ENCODE measurements at places on chromosomes 3 and 15.

- no peak for DNase-seq
Observed at GRCh38 chr3:185150561-185150960, 2.3 kb downstream of the C3orf70 start.

GRCh38 chr3:43094381-43094780 lies 11.5 kb downstream of the POMGNT2 start:
- no peak for DNase-seq

DNA sequence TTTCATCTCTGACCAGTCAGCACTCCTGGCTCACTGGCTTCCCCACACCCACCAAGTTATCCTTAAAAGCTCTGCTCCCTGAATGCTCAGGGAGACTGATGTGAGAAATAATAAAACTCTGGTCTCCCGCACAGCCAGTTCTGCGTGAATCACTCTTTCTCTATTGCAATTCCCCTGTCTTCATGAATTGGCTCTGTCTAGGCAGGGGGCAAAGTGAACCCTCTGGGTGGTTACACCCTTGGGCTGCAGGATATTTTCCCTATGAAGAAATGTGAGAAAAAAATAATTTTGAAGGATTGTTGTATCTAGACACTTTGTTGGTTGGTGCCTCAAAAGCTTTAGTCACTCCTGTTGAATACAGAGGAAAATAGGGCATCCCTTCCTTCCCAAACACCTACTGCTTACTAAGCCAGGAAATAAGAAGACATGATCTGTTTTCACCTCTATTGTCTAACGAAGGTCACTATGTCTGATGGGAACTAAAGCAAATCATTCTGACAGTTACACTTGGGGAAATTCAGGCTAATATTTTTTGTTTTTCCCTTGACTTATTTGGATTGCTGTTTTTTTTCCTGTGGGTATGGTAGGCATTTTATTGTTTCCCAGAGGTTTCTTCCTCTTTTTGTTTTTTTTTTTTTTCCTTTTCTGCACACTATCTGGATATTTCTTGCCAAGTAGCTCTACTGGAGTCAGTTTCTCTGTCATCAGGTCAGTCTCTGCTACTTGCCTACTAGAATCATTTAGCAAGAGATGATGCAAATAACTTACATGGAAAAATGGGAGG lies 15.3 kb upstream of the TNFSF10 start:
- no peak for DNase-seq

GRCh38 chr15:66231394-66232266 lies 21.9 kb downstream of the MEGF11 start:
- no peak for DNase-seq

DNA sequence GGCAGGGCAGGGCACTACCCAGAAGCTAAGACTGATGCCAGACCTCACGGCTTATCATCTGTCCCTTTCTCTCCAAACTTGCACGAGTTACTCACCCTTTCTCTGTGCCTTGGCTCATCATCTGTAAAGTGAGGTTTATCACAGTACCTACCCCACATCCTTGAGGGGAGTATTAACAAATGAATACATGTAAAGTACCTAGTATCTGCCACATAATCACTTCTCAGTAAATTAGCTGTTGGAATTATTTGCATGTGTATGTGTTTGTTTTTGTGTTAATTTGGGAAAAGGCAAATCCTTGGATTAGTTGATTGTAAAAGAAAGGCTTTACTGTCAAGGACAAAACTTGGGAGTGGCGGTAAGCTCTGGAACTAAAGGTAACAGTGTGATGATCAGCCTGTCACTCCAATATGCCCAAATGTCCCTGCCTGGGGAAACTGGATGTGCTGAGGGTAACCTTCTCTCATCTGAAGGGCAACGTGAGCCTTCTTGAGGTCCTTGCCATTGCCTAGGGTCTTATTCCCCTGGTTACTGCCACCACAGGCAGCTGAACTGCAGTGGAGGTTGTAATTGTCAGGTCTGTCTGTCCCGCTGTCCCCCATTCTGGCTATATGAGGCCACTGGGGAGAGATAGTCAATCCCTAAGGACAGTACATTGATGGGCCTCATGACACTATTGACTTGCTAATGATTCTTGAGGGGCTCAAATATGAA lies 269.4 kb downstream of the CLSTN2 start:
- no peak for DNase-seq

DNA sequence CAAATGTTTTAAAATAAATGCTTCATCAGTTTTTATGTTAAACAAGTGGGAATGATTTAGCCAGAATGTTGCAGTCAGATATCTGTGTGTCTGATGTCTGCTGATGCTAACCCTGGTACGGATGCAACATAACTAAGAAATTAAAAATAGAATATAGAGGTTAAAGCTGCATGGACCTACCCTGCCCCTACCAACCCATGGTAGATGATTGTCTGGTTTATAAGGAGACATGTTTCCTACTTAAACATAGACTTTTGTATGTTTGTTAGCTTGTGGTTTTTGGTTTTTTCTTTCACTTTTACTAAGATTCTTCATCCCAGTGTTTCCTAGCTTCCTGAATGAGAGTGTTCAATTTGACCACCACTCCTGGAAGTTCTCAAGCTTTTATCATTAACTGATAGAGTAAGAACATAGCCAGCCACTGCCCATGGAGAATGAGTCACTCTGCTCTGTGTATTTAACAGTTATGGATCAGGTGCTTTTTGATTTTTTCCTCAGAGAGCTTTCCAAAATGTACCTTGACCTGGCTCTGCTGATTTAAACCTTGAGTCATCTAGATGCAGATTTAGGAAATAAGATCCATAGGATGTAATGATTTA lies 70.7 kb upstream of the VEPH1 start:
- peak; percentile 30 for DNase-seq

GRCh38 chr3:71307991-71308697 lies 275.4 kb downstream of the FOXP1 start:
- DNase-seq: no peak

DNA sequence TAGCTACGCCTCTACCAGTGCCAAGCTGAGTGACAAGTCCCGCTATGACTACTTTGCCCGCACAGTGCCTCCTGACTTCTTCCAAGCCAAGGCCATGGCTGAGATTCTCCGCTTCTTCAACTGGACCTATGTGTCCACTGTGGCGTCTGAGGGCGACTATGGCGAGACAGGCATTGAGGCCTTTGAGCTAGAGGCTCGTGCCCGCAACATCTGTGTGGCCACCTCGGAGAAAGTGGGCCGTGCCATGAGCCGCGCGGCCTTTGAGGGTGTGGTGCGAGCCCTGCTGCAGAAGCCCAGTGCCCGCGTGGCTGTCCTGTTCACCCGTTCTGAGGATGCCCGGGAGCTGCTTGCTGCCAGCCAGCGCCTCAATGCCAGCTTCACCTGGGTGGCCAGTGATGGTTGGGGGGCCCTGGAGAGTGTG lies 5.7 kb downstream of the GRM2 start:
- no peak for DNase-seq

All from mucosa of gallbladder (tissue), 1 donor.